ENCODE measurements at places on chromosomes 4 and X.

DNA sequence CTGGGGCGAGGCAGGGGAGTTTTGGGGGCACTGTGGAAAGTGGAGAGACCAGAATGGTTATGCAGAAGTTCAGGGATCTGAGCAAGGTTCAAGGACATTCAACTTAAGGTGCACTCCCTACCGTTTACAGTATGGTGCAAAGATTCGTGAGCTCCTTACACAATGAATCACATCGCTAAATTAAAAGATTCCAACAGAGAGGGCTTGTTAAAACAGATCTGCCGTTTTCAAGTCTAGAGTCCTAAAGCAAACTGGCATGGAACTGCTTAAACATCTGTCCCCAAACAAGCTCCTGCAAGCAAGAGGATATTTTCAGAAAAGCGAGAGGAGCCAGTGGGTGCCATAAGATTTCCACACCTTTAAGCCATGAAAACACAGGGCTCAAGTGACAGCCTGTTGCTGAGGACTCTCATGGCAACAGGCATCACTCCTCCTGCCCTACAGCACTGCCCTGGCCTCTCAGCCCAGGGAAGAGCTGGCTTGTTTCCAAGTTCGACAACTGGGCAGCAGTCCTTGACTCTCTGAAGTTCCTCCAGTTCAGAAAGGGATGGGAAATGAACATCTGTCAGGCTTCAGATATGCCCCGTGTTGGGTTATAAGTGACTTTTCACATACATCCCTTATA, 10.0 kb downstream of the FAM184B start:
- no peak for DNase-seq

DNA sequence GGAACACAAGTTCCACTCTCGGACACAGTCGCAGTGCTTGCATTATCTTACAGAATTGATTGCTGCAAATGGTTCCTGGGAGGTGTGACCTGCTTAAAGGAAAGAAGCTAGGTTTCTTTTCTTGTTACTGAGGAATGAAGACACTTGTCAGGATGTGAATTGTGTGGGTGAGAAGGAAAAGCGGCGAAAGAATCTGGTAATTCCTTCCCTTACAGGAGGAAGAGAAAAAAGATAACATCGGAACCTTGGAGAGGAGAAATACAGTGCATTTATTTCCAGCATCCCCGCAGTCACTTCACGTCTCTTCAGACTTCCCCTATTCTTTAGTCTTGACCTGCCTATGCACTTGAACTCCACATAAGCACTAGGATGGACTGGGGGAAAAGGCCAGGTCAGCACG, 389 bp upstream of the CCSER1 start:
- DNase-seq, result no peak

GRCh38 chr4:139899346-139899745, 233.7 kb downstream of the MGST2 start:
- no peak for DNase-seq

DNA sequence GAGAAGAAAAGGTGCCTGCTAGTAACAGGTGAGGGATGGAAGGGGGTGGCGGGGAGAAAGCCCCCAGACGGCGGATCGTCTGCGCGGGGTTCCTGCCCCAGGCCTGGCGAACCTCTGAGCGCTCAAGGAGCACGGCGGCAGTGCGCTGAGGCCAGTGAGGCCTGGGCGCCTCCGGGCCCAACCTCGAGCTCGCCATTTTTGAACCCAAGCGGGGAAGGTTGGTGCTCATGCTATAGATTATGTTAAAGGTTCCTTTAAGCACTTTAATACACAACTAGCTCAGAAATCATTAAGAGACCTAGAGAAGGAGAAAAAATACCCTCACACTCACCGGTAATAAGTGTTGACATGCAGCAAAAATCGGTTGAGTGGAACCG, 7.9 kb downstream of the PITX2 start:
- DNase-seq, result no peak

- no peak for DNase-seq
These were observed 15.6 kb upstream of the CLDN24 start for GRCh38 chr4:183337833-183338232.

DNA sequence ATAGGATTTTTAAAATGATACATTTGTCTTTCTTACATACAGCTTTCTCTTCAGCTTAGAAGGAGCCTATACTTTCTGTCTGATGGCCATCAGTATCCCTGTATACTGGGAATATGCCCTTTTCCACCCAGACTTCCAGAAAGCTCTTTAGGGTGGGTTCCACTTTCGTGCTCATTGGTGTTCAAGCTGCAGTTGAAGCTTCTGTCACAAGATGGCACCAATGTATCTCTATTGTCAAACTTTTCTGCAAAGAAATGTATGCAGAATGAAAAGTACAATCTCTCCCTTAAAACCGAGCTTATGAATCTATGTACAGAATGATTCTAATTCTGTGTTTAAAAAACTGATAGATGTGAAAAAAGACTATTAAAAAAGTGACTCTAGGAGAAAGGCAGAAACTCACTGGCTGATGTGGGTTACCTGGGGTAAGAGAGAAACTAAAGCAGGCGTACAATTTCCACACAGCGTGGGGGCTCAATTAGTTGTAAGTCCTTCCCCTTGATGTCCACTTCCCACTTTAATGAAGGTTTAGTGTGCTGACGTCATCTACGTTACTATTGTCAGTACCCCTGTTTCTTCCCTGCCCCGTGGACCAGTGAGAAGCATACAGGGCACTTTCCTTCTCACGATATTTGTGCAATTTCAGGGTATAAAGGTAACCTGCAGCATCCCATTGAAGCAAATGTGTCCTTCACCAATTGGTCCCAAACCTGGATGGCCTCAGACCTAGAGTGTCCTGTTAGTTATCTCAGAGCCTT, 57.3 kb upstream of the TCEAL2 start:
- no peak for DNase-seq

DNA sequence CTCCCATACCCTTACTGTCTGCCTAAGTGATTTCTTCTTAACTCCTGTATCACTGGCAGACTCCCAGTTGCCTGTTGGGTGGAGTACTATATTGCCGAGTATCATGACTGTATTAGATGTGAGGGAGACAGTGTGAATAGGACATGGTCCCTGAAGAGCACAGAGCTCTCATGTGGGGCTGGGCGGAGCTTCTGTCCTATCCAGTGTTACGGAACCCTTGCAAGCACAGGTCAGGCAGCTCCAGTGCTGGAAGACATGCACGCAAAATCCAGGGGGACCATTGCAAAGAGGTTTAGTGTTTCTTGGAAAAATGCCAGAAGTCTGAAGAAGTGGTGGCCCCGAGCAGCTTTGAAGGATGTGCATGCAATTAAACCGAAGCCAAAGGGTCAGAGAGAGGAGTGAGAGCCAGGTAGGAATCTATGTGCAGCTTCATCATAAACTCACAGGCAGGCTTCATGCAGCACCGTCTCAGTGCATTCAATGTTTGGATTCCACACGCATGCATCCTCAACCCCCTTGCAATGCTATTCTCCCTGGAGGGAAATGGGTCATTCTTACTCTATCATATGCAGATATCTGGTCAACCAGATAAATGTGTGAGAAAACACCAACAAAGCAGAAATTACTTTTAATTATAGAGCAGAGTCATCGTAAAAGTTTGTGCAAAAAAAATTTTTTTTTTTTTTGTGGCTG, 49.7 kb upstream of the DHRSX start:
- DNase-seq, result no peak

DNA sequence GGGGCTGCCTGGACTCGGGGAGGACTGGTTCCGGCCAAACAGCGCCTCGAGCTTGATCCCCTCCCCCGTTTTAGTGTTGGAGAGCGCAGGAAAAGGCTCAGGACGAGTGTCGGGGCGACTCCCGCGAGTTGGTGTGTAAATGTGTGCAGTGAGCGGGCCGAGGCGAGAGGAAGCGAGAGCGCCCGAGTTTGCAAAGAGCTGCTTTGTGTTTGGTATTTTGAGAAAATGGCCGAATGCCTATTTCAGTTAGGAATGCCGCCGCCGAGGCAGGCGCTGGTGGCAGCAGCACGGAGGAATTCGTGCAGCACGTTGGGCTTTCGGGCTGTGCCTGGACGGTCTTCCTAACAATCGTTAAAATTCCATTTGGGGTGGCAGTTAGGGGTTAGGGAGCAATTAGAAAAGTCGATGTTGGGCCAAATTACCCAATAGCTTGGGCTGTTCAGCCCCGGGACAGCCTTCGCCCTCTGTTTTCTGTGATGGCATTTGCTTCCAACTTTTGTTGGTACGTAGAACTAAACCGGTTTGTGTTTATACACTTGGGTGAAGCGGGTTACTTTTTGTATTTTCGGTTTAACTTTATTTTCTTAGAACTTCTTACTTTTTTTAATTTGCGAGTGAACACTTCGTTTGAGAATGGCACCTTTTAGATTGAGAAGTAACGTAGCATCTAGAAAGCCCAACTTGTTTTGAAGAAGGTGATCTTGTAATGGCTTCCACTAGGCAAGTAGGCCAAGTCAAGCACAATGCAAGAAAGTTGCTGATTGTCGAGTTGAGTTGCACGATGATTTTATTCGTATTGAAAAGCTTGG, 1.6 kb downstream of the REST start:
- no peak for DNase-seq

DNA sequence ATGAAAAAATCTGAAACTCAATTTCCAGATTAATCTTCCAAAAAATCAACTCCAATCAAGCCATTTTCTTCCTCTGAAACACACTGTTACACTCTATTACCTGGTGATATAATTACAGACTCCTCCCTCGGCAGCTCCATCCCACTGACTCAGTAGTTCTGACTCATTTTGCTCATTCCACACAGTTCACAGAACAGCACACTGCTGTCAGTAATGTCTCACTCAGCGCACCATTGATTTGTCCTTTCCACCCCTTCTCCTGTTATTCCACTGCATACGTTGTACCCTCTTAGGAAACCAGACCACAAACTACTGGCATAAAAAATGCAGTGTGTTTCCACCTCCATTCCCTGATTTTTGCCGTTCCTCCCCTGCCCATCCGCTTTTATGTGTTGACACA, 212.7 kb downstream of the SLIT2 start:
- no peak for DNase-seq

DNA sequence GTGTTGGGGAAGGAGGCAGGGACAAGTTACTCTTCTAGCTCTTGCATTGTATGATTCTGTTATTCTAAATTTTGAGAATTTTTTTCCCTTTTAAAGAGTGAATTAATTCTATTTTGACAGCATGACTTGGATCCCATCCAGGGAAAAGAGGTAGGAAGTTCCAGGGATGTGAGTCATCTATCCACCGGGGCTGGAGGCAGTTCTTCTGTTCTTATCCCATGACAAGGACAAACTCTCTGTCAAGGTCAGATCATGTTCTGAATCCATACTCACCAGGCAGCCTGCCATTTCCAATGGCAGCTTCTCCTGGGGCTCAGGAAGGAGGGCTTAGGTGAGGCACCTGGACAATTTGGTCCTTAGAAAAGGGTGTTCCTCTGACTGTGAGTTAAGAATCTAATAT, 132.0 kb upstream of the MED14 start:
- DNase-seq, result no peak

DNA sequence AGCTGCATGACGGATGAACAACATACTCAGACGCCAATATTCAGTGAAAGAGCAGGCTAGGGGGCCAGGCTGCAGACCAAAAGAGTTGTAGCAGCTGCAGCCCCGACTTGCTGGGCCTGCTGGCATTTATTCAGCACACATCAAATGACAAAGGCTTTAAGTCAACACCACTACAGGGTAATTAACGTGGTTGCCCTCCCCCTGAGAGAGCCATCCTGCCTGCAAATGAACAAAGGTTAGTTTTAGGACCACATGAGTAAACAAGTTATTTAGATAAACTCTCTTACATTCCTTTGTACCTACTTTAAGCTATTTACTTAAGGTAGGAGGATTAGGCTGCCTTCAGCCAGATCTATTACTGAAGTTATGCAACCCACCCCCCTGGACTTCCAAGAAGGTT, 1329.1 kb downstream of the PCDH18 start:
- DNase-seq, result no peak

DNA sequence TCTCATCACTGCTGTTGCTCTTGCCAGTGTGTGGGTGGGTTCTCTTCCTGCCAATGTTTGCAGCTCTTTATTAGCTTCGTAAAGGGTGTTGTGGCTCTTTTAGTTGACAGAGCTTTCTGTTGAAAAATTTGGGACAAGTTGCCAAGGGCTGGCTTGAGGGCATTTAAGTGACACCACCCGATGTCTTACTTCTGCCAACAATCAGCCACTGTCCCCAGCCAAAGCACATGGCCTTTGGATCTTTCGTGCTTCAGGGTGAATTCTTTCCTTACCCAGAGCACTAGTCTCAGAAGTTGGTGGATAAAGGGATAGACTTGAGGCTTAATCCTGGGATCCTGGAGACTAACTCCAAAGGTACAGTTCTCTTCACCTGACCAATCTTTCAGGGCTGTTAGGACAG, 113.6 kb downstream of the SOX3 start:
- no peak for DNase-seq

- DNase-seq, result no peak
These were observed 276.6 kb downstream of the DHRSX start for GRCh38 chrX:2224161-2224560.

GRCh38 chr4:101856149-101856548, 65.6 kb downstream of the BANK1 start:
- DNase-seq, result no peak

DNA sequence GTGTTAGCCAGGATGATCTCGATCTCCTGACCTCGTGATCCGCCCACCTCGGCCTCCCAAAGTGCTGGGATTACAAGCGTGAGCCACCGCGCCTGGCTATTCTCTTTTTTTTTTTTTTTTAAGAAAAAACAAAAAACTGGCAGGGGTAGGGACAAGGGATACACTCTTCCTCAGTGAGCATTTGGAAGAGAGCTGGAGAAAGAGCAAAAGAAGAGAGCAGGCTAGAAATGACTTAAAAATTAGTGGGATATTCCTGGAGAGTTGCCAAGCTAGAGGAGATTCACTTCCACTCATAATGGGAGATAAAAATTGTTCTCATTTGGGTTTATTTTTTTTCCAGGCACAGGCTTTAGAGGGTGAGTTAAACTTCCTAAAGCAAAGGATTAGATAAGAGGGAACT, 140.0 kb upstream of the SCML1 start:
- DNase-seq, result no peak

- DNase-seq, result no peak
These were observed 15.8 kb downstream of the DHRSX start for GRCh38 chrX:2484721-2485648.

- no peak for DNase-seq
These were observed 378.4 kb downstream of the ANKRD50 start for GRCh38 chr4:124334119-124334518.

- no peak for DNase-seq
These were observed 11.8 kb upstream of the MAN2B2 start for GRCh38 chr4:6562931-6563901.

GRCh38 chrX:789096-789495, 158.5 kb downstream of the SHOX start:
- DNase-seq, result no peak

GRCh38 chrX:136200466-136200865, 50.7 kb downstream of the MAP7D3 start:
- no peak for DNase-seq
